ENCODE measurements at places on chromosomes 11 and 22. TPM values are rescaled to one million over a fixed set of nuclear protein-coding genes. Genes with fewer than 3 reads are reported as not detected.

The MYO7A gene
- total RNA-seq, result 38.5 TPM

DNA sequence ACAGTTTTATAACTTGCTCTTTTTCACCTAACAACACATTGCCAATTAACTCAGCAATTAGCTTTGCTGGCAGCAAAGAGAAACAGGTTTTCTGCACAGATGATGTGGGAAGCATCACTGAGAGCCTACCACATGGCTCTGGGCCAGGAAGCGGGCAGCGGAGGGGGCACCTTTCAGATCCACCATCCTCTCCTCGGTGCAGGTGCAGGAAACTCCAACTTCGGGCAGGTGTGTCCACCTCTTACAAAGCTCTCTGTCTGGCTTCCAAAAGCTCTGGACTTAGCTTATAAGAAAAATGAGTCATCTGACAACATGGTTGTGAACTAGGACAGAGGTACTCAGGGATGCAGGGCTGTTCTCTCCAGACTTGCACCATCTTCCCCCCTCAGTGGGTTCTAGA, 77.0 kb downstream of the RPS6KA4 start:
- DNase-seq, result no peak

DNA sequence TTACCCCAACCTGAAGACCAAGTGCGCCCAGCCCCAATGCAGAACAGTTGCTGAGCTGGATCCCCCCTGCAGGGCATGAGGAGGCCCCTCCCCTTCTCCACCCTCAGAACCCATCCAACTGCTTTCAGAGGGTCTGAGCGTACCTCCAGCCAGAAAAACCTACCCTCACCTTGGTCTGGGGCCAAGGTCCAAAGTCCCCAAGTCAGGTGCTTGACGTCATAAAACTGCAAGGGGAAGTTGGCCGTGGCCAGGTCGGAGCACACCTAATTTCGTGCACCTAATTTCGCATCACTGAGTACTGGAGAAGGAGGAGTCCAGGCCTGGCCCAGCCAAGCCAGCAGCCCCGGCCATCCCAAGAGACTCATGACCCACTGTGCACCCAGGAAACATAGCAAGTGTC, 289.8 kb downstream of the CTTN start:
- no peak for DNase-seq

The TMEM151A gene
- total RNA-seq, result 0.10 TPM

DNA sequence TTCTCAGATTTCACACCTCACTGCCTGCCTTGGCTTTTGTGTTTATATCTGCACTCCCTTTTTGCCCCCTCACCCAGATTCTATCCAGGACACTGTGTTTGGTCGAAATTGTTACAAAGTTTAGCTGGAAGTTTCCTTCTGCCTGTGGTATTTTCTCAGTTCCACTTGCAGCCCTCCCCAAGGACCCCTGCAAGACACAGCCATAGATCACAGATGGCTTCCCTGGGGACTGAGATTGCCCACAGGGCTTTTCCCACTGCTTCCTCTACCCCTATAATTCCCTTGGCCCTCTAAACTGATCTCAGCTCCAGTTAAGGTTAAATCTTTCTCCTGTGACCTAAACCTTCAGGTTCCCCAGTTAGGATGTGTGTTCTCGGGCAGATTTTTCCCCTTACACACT, 146.1 kb upstream of the C11orf87 start:
- DNase-seq, result no peak

- DNase-seq, result no peak
These were observed 56.6 kb downstream of the ARHGEF12 start for GRCh38 chr11:120392793-120393192.

DNA sequence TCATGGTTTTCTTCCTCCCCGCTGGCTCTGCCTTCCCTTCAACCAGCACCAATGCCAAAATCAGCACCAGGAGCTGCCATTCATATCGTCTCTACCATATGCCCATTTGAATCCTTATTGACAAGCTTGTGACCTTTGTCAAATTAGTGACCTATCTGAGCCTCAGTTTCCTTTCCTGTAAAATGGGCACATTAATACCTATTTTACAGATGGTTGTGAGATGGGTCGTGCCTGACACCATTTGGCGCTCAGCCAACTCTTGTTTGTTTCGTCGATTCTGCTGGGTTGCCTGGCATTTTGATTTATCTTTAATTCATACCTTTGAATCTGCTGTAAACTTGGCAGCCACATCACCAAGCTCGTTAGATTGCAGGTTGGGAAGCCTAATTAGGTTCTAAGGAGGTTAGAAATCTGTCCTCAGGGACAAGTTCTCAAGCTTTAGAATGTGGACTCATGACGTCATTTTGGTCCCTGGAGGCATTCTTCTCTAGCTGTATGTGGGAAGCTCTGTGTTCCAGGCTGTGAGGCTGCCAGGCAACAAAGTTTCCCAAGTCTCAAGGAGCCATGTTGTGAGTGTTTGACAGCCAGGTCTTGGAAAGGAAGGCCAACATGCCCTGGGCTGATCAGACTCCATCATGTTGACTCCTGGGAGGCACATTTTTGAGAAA, 61.0 kb downstream of the RPS6KA4 start:
- DNase-seq, result no peak

- DNase-seq, result no peak
These were observed 10.6 kb downstream of the MICAL2 start for GRCh38 chr11:12121011-12121410.

- DNase-seq, result no peak
These were observed 15.9 kb downstream of the PDGFD start for GRCh38 chr11:104148074-104148473.

GRCh38 chr11:35531246-35531645, 5.8 kb upstream of the PAMR1 start:
- DNase-seq, result no peak

DNA sequence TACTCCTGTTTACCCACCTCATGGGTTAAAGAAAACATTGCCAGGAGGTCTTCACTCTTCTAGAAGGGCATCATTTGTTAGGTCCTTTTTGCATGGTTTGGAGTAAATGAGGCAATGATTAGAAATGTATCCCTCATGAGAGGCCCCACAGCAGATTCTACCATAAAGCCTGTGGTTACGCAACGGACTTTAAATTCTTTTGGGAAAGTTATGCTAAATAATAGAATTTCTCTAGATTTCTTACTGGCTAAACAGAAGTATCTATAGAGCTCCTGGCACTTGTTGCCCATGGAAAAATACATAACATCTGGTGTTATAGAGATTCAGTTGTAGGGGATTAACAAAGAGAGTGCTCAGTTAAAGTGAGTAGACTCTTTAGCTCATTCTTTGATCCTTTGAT, 15.1 kb upstream of the ATXN10 start:
- DNase-seq, result no peak

GRCh38 chr11:12285106-12285505, 92.3 kb upstream of the PARVA start:
- peak; percentile 22 for DNase-seq

DNA sequence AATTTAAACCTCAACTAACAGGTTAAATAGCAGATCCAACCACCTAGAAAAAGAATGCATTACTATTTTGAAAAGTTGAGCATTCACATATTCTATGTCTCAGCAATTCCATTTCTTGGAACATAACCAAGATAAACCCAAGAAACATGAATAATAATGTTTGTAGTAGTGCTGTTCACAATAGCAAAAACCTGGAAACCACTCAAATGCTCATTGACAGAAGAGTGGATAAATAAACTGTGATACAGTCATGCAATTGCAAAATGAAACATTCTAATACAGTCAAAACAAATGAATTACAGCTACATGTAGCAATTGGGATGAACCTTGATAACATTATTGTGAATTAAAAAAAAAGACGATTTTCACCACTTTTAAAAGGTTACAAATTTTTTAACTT, 162.8 kb upstream of the TMEM45B start:
- no peak for DNase-seq

GRCh38 chr11:111905411-111905810, 6.2 kb downstream of the CRYAB start:
- no peak for DNase-seq
